Kasumi-1 (cell line): ENCODE measurements at places on chromosomes 2 and 18.
A peak's percentile ranks its signal among the peaks of the same experiment; 100 is the strongest.

GRCh38 chr18:12321333-12321732 lies 13.3 kb downstream of the TUBB6 start:
- DNase-seq, result no peak

GRCh38 chr2:206616151-206616550 lies 26.1 kb upstream of the FAM237A start:
- no peak for DNase-seq

GRCh38 chr2:70240599-70240998 lies 7.8 kb downstream of the TIA1 start:
- no peak for DNase-seq

DNA sequence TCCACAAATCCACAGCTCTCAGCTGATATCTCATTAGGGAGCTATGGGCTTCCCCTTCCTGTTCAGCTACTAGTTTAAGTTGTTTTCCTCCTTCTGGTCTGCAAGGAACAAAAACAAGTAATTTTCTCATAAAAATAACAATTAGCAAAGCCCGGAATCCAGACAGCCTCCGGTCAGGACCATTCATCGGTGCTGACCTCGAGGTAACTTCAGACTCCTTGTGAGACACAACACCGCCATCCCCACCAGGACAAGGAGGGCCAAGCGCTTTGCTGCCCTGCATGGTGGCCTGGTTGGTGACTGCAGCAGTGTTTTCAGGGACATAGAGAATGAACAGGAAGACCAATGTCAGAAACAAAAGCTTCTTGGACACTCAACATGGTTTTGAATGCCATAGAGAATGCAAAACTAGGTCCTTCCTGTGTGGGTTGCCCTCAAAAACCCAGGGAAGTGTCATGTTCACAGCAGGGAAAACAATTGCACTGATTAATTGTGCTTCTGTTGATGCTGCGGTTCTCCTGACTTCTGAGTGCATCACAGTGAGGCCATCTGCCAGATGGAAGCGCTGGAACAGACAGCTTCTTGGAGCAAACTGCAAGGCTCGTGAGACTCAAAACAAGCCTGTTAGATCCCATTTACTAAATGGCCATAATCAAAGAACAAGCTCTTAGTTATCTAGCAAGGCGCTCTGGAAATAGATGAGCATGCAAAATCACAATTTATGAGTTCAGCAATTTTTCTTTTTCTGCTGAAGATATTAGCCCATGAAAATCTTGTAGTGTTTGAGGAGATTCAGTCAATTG lies 77.1 kb downstream of the HS1BP3 start:
- DNase-seq, result no peak

- DNase-seq, result peak; percentile 92
Measured at GRCh38 chr2:112001136-112001715, 53.8 kb upstream of the TMEM87B start.

- no peak for DNase-seq
Measured at GRCh38 chr2:178933493-178933892, 116.4 kb downstream of the CCDC141 start.

GRCh38 chr2:132037527-132038178 lies 124.1 kb downstream of the ANKRD30BL start:
- DNase-seq, result no peak

- DNase-seq, result no peak
Measured at GRCh38 chr18:51569153-51569552, 371.7 kb upstream of the MEX3C start.

DNA sequence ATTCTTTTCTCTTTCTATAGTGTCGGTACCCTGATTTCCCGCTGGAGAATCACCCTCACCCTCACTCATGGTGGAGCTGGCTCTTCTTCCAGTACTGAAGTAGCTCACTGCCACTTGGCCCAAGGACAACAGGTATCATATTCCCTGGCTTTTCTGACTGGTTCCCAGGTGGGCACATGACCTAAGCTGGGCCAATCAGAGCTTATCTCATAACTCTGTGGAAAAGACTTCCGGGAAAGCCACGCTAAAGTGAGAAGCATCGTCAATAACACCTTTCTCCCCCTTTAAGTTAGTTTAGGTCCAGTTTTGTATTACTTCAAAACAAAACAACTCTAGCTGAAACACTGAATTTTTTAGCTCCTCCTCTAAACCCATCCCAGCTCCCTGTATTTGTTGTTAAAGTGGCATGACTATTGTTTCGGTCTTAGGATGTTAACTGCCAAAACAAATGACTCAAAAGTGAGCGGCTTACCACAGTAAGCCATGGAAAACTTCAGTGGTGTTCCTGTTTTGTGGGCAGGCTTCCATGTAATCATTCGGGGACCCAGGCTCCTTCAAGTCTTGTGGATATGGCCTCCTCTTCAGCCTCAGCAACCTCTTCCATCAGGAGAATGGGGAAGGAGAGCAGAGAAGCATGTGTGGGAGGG lies 137.4 kb upstream of the DLX2 start:
- DNase-seq, result no peak

DNA sequence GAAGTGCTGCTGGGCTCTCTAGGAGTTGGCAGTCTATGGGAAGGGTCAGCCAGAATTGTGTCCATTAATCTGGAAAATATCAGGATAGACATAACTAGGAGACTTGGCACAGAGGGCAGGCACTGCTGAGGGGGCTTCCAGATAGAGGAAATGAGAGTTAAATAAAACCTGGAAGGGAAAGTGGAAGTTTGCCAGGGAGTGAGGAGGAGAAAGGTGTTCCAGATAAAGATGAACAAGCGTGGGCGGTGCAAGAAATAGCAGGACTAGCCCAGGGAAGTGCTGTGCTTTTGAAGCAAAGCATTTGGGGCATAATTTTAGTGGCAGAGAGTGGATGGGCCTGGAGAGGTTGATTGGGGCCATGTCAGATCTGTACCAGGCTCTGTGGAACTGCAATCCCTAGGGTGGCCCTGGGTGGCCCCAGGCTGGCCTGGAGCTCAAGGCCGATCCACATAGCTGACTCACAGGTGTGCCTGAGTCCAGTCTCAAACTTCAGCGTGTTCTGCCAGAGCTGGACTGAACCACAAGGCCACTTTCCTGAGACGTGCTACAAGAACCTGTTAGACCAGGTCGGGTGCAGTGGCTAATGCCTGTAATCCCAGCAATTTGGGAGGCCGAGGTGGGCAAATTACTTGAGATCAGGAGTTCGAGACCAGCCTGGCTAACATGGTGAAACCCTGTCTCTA lies 26.9 kb downstream of the GALM start:
- no peak for DNase-seq

DNA sequence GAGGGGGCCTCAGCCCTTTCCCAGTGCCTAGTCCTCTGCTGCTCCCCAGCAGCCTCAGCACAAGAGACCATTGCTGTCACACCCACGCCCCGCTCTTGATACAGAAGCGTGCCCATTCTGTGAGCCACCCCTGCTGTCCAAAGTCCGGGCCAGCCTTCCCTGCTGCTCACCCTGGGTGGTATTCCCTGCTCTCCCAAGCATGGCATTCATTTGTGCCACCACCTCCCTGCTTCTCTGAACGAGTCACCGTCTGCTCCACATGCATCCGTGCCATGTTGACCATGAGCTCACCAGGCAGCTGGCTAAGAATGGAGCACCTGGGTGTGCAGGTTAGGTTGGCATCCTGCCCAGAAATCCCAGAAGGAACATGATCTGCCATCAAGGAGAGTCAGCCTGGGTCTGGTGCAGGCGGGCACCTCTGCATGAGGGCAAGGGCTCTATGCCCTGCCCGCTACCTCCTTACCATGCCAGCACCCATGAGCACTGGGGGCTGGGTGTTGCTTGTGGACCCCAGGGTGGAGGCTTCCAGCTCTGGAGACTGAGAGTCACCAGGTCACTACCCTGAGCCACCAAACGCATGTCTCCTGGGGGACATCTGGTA lies 63.0 kb downstream of the TWIST2 start:
- no peak for DNase-seq

- DNase-seq, result peak; percentile 13
Measured at GRCh38 chr2:88563129-88563528, 64.1 kb downstream of the EIF2AK3 start.

DNA sequence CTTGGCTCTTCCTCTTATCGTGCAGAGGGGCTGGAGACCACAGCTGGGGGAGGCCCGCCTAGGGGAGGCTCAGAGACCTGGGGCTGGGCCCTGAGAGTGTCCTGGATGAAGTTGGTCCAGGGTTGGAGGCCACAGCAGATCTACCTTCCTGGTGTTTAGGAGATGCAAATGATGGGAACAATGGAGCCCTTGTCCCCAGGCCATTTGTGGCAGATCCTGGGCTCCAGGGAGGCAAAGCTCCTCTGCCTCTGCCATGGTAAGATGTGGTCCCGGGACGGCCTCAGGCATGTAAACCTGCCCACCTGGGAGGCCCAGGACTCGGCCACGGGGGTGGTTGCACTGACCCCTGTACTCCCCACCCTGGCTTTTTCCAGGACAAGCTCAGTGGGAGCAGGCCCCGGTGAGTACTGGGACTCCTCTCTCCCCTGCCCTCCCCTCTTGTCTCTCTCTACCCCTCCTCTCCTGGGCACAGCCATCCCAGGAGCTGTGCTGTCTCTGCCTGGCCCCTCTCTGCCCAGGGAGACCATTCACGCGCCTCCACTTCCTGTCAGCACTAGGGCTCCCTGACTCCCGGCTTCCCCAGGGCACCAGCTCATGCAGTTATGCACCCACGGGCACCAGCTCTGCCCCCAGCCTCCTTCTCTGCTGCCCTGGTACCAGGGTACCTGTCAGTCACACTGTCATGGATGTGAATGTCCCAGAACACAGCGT lies 10.9 kb downstream of the SH2D6 start:
- no peak for DNase-seq

GRCh38 chr2:164479460-164479859 lies 141.8 kb downstream of the GRB14 start:
- peak; percentile 62 for DNase-seq

DNA sequence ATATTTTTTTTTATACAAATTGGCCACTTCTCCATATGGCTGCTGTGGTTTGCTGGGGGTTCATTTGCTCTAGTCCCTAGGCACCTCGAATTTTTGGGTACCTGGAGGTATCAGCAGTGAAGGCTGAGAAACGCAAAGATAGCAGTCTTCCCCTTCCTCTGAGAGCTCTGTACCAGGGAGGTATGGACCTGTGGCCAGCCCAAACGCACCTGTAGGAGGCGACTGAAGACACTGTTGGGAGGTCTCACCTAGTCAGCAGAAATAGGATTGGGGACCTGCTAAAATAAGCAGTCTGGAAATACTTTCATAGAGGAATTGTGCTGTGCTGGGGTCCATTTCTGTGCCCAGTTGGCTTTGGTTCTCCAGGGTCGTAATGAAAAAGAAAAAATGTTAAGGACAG lies 292.2 kb upstream of the CYP26B1 start:
- no peak for DNase-seq

GRCh38 chr2:75894170-75894569 lies 183.5 kb upstream of the GCFC2 start:
- no peak for DNase-seq

DNA sequence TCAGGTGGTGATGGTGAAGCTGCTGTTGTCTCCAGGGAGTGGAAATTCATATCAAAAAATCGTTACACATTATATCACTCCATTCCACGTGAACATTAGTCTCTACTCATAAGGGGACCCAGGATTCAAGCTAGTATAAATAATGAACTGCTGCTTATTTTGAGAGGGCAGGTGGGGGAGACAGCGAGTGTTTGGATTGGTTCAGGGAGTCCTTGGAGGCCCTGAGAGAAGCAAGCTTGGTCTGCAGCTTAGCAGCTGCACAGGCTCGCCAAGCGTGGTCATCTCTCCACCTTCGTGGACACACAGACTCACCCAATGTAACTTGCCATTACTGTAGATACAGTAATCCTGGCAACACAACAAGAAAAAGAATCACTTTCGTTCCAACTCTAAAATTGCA lies 177.6 kb downstream of the ZNF521 start:
- DNase-seq, result no peak

GRCh38 chr2:15169326-15170069 lies 391.6 kb downstream of the NBAS start:
- DNase-seq, result no peak

DNA sequence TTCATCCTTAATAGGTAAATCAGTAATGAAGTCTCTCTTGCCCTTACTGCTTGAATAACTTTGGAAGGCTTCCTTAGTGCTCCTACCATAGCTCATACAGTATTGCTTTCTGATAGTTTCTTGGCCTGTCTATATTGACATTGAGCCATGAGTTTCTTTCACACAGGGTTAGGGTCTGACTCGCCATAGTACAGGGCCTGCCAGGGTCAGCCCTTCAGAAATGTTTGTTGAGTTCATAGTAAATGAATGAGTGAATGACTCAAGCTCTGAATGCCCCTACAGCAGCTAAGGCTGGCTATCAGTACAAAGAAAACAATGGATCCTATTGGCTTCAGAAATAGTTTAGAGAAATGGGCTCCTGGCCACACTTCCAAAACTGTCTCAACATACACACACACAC lies 65.0 kb upstream of the LRATD1 start:
- no peak for DNase-seq

- DNase-seq, result no peak
Measured at GRCh38 chr2:232908695-232909094, 38.6 kb downstream of the SNORC start.

DNA sequence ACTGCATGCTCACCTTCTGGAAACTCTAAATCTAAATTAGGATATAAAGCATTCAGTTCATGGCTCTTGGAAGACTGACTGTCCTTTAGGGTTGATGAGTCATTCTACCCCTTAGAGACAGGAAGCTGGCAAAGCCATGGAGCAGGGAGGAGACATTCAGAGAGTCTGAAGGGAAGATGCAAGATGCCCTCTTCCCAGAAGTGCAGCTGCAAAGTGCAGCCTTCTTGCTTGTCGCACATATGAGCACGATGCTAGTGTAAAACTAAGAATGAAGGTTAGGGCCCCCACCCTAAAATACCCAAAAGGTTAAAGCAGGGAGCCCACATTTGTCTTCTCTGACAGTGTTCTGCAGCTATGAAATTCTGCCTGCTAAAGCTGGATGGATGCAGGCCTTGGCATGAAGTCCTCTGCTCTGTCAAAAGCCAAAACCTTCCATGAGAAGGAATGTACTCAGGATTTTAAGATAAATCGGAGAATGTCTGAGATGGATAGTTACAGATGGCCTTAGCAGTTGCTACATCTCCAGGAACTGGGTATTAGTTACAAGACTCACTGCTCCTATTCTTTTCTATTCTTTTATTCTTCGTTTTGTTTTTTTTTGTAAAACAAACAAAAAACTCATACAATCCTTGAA lies 89.7 kb downstream of the POLE4 start:
- peak; percentile 16 for DNase-seq

DNA sequence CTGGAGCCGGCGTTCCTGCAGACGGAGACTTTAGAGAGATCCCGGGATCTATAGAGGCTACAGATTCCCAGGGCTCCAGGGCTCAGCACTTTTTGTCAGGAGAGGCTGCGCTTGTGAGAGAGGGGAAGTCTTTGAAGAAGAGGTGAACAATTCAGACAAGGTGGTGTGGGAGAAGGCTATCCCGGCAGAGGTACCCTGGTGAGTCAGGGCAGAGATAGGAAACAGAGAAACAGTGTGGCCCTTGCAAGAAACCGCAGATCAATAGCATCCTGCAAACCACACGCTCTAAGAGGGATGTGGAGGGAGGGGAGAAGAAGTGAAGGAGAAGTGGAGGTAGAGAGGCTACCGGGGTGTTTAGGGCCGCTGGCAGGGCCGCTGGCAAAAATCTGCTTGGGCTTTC lies 160.5 kb upstream of the APCDD1 start:
- DNase-seq, result no peak

- DNase-seq, result no peak
Measured at GRCh38 chr2:235043762-235044500, 92.1 kb downstream of the SH3BP4 start.
